A549 treated with CORT108297 at 1 μM for 4 hours (cell line): ENCODE measurements at places on chromosomes 12 and 14. TPM values are rescaled to one million over a fixed set of nuclear protein-coding genes. Genes with fewer than 3 reads are reported as not detected.

The SMCO2 gene
- 0.10 to 0.34 TPM (median 0.25 TPM) in 4 of 5 replicates, not detected in the other for total RNA-seq

The CATSPERB gene
- not detected in 5 replicates for total RNA-seq

The LRRC9 gene
- not detected in 5 replicates for total RNA-seq

The PRIMA1 gene
- total RNA-seq: 0.24 to 0.39 TPM (median 0.31 TPM) in 5 replicates

The PLBD2 gene
- total RNA-seq: 25.9 to 36.9 TPM (median 32.3 TPM) in 5 replicates

The TAS2R31 gene
- total RNA-seq: 0.13 to 0.28 TPM (median 0.17 TPM) in 3 of 5 replicates, not detected in the others

The EAPP gene
- total RNA-seq: 33.6 to 48.8 TPM (median 37.5 TPM) in 5 replicates

The ORAI1 gene
- total RNA-seq: 23.6 to 44.2 TPM (median 42.9 TPM) in 5 replicates

The RNU4-1 gene
- not detected in 5 replicates for total RNA-seq

The KLHDC1 gene
- 0.17 to 0.46 TPM (median 0.36 TPM) in 5 replicates for total RNA-seq
